Right renal cortex interstitium (tissue), 3 donors: ENCODE measurements at places on chromosomes 1 and 21. TPM values are rescaled to one million over a fixed set of nuclear protein-coding genes. Genes with fewer than 3 reads are reported as not detected.

The DRAXIN gene
- 0.89 TPM for polyA plus RNA-seq

The ERMAP gene
- polyA plus RNA-seq = 21.2 TPM

The XKR8 gene
- polyA plus RNA-seq = 9.1 TPM

The VHLL gene
- not detected for polyA plus RNA-seq

The GNAT2 gene
- not detected for polyA plus RNA-seq

The HSPB7 gene
- polyA plus RNA-seq = 4.7 TPM

The COL24A1 gene
- polyA plus RNA-seq = 2.0 TPM

The OPRD1 gene
- 0.26 TPM for polyA plus RNA-seq

GRCh38 chr1:223870617-223871574 is 25.1 kb upstream of the TP53BP2 start:
- DNase-seq = no peak

DNA sequence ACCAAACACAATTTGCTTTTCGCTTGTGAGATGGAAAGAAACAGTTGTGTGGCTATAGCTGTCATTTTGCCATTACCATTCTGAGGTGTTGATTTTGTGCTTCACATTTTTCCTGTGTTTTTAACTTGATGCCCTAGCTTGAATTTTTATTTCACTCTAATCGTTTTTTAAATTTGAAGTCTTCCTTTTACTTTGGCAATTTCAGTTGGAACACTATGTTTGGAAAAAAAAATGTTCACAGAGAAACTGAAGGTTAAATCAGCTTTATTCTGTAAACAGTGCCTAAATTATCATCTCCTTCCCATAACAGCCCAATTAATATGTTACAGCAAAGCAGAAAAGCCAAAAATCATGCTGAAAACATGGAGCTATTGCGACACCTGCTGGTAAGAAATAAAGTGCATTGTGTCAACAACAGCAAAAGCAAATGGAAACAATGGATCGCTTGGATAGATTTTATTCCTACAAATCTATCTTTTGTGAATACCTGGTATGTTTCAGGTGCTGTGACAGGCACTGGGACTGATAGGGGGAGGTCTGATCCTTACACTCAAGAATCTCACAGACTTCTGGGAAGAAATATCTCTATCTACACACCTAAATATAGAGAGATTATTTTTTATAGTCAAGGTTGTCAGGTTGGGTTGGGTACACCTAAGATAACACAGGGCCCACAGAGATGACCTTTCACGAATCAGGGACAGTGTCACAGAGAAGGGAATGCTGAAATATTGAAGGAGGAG is 16.2 kb upstream of the ERICH3 start:
- DNase-seq = peak; percentile 51

DNA sequence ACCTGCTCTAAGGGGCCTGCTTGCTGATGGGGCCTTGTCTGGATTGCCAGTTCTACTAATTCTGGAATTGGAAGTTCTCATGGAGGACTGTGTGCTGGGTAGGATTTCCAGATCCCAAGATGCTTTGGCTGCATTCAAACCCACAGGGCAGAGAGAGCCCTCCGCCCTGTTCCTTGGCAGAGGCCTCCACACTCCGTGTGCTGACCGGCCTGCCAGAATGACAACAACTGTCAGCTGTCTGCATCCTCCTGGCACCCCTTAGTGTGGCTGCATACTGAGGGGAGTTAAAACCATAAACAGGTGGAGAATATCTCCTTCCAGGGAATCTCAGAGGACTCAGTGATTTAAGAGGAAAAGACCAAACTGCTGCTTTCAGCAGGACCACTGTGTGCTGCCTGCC is 60.7 kb downstream of the ADARB1 start:
- DNase-seq = no peak

DNA sequence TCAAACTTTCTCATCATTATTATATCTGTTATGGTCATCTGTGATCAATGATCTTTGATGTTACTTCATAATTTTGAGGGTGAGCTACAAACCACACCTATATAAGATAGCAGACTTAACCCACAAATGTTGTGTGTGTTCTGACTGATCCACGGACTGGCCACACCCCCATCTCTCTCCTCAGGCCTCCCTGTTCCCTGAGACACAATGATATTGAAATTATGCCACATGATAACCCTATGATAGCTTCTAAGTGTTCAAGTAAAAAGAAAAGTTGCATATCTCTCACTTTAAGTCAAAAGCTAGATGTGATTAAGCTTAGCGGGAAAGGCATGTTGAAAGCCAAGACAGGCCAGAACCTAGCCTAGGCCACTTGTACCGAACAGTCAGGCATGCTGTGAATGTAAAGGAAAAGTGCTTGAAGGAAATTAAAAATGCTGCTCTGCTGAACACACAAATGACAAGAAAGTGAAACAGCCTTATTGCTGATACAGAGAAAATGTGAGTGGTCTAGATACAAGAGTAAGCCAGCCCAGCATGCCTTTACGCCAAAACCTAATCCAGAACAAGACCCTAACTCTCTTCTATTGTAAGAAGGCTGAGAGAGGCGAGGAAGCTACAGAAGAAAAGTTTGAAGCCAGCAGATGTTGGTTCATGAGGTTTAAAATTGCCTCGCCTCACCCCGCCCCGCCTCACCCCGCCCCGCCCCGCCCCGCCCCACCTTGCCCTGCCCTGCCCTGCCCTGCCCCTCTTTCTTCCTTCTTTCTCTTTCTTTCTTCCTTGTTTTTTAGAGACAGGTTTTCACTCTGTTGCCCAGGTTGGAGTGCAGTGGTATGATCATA is 16.5 kb downstream of the CTSS start:
- DNase-seq = no peak

DNA sequence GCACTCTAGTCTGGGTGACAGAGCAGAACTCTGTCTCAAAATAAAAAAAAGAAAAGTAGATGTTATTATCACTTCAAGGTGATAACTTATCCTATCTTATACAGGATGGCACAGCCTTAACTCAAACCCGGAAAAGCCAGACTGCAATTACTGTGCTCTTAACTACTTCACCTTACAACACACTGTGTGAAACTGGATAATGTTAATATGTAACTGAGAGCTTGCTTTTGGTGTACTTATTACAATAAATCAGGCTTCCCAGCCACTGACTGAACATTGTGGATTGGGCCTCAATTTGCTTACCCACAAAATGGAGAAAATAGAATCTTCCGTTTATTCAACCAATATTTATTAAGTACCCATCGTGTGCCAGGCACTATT is 1.4 kb downstream of the ORC1 start:
- no peak for DNase-seq

DNA sequence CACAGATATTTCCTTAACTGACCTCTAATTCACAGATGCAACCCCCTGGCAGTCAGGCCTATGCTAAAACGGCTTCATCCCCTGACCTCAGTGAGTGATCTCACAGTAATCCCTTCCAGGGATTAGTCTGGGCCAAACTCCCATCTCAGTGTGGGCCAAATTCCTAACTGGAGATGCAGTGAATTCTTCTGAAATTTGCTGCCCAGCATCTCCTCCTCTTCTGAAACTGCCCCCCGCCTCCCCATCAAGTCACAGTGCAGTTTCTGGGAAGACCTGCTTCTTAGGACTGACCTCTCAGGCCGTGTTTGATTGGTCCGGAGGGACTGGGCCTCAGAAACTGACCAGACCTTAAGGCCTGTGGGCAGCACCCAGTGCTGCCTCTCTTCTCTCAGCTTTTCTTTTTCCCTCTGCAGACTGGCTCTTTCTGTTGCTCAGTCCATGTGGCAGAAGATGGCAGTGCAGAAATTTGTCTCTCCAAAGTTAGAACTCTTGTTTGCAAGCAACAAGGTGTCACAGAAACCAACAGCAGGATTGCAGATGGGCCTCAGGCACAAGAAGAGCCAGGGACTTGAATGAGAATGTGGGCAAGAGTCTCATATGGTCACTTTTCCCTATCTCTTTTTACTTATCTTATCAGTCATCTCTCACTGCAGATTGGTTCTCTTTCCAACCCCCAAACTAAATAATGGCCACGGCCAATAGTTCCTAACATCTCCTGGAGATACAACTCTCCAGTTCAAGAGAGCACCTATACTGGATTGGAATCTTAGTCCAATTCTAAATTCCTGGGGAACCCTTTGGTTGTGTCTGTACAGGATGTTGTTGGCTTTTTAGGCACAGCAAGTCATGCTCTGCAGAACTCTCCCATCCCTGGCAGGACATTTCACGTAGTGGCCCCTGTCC is 95.5 kb upstream of the RALGPS2 start:
- DNase-seq = no peak

DNA sequence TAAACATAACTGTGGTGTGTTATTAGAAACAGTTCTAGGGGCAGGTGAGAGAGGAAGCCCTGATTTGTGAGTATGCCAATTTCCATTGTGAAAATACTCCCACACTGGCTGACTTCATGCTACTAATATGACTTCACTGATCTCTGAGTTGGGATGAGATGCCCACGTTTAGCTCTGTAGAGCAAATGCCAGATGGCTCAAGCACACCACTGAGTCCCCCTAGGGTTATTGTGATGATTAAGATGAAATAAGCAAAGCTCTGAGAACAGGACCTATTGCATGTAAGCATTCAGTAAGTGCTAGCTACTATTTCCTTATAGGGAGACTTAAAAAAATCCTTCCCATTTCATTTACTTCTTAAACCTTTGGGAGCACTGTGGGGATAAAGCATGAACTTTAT is 117.6 kb downstream of the CENPF start:
- no peak for DNase-seq

GRCh38 chr21:38327984-38328383 is 71.2 kb downstream of the KCNJ15 start:
- DNase-seq = no peak

GRCh38 chr1:160401487-160401805 is 1.1 kb downstream of the VANGL2 start:
- DNase-seq = no peak

DNA sequence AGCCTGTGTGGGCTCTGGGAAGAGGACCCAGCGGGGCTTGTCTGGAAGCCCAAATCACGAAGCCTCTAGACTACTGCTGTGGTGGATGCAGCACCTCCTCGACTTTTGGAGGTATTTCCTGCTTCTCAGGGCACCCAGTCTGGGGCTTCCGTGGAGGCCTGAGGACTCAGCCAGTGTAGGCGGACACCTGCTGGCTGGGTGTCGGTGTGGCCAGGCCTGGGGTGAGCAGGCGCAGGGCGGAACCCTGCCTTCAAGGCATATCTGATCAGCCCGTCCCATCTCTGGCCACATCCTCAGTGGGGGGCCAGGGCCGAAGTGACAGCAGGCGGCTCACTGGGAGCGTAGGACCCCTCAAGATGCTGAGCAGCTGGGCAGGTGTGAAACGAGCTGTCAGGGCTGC is 6.9 kb downstream of the PLCH2 start:
- DNase-seq = no peak

DNA sequence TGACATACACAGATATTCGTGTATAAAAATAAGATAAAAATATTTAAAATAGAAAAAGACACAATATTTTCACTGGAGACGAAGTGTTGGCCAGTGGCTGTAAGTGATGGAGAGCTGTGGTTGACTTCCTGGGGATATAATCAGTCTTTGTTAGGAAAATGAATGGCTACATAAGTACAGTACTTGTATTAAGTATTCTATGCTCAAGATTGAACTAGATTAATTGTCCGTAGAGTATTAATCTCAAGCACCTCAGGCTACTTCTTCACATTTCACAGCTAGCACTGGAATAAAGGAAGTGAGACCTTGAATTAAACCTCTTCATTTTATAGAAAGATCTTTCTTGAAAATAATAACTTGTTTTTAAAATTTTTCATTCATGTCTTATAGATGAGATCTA is 39.0 kb upstream of the RGS5 start:
- DNase-seq = no peak

GRCh38 chr1:46646844-46647243 is 21.3 kb downstream of the ATPAF1 start:
- no peak for DNase-seq

DNA sequence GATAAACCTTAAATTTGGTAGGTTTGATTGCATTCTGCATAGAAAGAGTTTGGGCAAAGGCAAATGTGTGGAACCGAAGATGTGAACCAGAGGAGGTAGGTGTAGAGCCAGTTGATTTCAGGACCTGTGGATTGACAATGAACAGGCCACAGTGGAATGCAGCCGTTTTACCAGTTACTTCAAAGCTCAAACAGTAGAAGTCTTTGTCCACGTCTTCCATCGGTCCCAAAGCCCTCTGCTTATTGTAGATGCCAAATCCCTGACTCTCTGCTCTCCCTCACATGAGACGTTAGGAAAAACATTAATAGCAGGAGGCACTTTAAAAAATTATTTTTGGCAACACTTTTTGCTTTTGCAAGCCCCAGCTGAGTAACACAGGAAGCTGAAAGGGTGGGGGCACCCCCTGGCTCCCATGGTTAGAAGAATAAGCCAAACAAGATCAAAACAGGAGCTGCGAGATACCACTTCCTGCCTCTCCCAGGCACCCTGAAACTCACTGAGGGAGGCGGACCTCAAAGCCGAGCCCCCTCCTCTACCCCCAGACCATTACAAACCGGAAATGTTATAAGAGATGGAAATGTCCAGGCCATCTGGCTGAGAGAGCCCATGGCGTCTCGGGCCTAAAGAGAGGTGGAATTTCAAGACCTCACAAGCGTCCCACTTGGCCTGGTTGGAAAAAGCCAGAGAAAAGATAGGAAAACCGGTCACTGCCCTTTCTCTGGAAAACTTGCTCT is 13.5 kb downstream of the TRAF3IP3 start:
- no peak for DNase-seq

- DNase-seq = no peak
These were observed 35.3 kb downstream of the ATF3 start for GRCh38 chr1:212643877-212644276.

GRCh38 chr1:28971980-28972771 is 57.8 kb downstream of the EPB41 start:
- no peak for DNase-seq

DNA sequence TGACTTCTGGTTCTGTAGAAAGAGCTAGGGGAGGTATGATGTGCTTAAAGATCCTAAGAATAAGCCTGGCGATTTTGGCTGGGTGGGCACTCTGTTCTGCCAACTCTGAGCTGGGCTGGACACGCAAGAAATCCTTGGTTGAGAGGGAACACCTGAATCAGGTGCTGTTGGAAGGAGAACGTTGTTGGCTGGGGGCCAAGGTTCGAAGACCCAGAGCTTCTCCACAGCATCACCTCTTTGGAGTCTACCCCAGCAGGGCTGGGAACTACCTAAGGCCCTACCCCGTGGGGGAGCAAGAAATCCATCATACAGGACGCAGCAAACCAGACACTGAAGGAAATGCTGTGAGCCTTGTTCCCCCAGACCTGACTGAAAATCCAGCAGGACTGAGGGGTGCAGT is 93.3 kb downstream of the PAPPA2 start:
- DNase-seq = no peak

GRCh38 chr1:19203440-19203839 is 6.6 kb downstream of the UBR4 start:
- no peak for DNase-seq
